ENCODE measurements at places on chromosomes 11 and 22. TPM values are rescaled to one million over a fixed set of nuclear protein-coding genes. Genes with fewer than 3 reads are reported as not detected.

KCNK4 gene
- total RNA-seq = not detected

GLYATL1 gene
- total RNA-seq = not detected

INSC gene
- total RNA-seq = not detected

SHISAL1 gene
- 4.1 TPM for total RNA-seq

OR10A2 gene
- not detected for total RNA-seq

PRR33 gene
- total RNA-seq = not detected

KRTAP5-7 gene
- not detected for total RNA-seq
